ENCODE measurements at places on chromosomes 2 and 18.

GRCh38 chr18:313931-314330 is 46.1 kb upstream of the THOC1 start:
- no peak for DNase-seq

DNA sequence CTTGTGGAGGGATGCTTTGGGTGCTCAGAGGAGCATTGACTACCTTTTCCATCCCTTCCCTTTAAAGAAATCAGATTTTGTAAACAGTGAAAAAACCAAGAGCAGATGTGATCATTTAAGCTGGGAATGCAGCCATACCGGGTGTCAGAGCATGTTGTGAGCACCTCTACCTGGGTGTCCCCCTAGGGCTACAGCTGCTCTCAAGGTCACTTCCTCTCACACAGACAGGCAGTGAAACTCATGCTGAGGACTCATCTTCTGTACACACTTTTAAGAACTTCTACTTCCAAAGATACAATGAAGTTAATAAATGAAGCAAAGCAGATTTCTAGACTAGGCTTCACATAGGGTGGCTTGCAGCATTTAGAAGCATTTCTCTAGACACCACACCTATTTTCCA is 48.4 kb upstream of the FRZB start:
- no peak for DNase-seq

GRCh38 chr2:116809109-116809508 is 1005.4 kb upstream of the DDX18 start:
- DNase-seq = no peak

- DNase-seq = no peak
These were observed 458 bp downstream of the B4GALT6 start for GRCh38 chr18:31683968-31684278.
